ENCODE measurements at places on chromosomes 3 and 15.

- no peak for DNase-seq
Observed at GRCh38 chr3:139954146-139954860, 19.3 kb downstream of the CLSTN2 start.

DNA sequence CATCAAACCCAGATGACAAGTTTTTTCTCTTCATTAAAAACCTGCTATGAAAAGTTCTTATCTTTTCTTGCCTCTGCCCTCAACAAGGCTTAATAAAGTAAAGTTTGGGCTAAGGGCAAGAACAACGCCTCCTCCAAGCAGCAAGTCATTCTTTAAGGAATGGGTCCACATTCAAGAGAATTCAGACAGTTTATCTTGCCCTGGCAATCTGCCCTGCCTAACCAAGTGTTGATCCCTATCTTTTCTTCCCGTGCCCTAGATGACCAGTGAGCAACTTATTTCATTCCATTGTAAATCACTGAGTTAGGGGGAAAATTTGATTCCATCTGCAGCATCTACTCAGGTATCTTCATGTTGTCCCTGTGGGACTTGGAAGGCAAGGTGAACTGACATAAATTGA, 370.3 kb upstream of the DPPA4 start:
- no peak for DNase-seq

GRCh38 chr3:42720126-42720525, 17.5 kb upstream of the HHATL start:
- peak; percentile 49 for DNase-seq

GRCh38 chr3:18378218-18378617, 46.9 kb downstream of the SATB1 start:
- DNase-seq = no peak

GRCh38 chr15:61046291-61046690, 182.8 kb downstream of the RORA start:
- DNase-seq = no peak

DNA sequence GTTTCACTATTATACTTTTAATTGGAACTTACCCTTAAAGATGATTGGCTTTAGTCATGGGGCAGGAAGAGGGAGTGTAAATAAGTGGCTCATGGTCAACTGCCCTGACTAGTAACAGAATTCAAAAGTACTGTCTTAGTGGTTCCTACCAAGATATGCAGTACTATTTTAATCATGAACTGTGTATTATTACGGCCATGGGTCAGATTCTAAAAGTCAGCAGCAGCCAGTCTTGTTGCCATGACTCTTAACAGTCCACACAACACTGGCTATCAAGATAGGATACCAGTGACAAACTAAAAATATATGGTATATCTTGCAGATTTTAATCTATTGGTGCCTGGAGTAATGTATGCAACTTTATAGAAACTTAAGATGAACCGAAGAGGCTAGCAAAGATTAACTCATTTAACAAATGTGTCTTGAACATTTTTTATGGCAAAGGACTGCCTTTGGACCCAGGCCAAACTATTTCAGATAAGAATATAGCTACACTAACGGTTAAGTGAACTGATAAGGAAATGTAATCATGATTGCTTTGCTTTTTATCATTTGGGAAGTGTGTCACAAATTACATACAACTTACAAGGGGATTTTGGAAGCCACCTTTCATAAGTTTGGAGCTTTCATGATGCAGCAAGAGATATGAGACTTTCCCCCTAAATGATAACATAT, 163.7 kb downstream of the TCF12 start:
- no peak for DNase-seq

- DNase-seq = no peak
Observed at GRCh38 chr15:23402140-23402539, 44.9 kb downstream of the GOLGA6L2 start.

GRCh38 chr15:85479071-85479647, 98.8 kb downstream of the AKAP13 start:
- DNase-seq = no peak

DNA sequence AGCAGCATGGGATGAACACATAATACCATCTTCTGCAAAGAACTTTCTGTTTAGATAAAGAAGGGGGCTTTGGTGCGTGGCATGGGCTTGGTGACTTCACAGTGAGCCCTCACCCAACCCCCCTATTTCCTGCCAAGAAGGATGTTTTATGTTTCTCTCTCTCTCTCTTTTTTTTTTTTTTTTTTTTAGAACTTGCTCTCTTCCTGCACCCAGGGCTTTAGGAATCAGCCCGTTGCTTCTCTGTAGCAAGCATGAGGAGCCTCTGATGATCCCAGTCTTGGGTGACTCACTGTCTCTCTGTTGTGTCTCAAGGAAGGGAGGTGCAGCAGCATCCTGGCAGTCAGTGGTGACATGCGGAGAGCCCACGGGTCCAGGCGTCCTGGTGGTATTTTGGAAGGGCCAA, 49.1 kb downstream of the CCK start:
- DNase-seq = no peak

GRCh38 chr3:52339612-52340011, 23.5 kb downstream of the DNAH1 start:
- DNase-seq = peak; percentile 80

DNA sequence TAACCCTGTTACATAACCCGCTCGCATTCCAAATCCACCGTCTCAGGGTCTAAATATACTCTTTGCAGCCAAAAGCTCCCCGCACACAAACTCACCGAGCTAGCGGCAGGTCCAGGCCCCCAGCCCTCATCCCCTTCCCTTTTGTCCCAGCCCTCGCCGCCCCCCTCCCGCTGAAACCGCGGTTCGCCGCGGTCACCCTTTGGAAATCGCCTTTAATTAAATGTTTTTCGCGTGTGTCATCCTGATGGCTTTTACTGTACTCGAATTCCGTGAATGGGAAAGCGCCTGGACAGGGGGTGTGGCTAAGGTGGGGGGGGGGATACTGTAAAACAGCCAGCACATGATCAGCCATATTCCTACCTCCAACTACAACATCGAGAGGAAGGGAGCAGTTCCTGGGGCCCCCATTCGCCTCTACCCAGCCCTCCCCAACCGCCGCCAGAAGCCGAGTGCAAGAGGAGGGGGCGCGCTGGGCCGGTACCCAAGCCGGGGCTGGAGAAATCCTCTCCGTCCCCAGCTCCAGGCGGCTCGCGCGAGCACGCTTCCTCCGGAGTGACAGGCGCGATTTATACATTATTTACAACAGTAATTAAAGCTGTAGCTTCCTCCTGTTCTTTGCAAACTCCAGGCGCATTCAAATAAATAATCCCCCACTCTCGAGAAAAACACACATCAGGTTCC, 1.7 kb downstream of the RORA start:
- DNase-seq = no peak

- DNase-seq = no peak
Observed at GRCh38 chr3:28218071-28218916, 23.1 kb upstream of the CMC1 start.

- no peak for DNase-seq
Observed at GRCh38 chr15:37921527-37922385, 12.7 kb upstream of the TMCO5A start.

DNA sequence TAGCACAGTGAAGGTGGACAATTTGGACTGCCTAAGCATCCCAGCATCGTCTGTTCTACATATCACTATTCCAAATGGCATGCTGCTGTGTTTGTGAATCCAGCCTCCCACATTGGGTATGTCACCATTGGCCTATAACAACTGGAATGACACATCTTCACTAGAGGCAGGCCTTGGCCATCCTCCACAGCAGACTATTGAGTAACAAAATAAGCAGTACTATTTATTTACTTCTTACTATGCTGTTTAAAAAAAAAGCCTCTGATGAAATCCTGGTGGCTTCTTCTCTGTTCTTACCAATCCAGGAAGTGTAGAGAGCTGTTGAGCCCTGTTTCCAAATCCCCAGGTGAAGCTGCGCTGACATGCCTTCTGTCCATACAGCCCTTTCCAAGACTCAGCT, 30.6 kb upstream of the CERS3 start:
- peak; percentile 46 for DNase-seq

GRCh38 chr3:155217591-155217990, 75.9 kb downstream of the STRIT1 start:
- no peak for DNase-seq

DNA sequence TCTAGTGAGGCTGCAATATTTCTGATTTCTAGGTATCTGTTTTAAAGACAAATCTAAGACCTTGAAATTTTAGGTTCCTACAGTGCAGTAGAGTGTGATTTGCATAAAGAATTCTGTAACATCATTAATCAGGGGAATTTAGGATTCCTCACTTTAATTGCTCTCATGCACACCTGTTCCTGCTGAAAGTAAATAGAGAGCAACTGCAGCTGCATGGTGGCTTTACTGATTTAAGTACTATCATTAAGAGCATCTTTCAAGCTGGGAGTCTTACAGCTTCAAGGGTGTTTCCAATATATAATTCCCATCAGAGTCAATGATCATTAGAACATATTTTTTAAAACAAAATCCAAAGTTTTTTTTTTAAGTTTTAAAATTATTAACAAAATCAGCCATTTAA, 36.0 kb upstream of the C3orf70 start:
- no peak for DNase-seq

GRCh38 chr15:74799255-74799855, 13.3 kb upstream of the LMAN1L start:
- DNase-seq = peak; percentile 65
